Upper lobe of right lung (tissue), 1 donor: ENCODE measurements at places on chromosomes 12 and 14. TPM values are rescaled to one million over a fixed set of nuclear protein-coding genes. Genes with fewer than 3 reads are reported as not detected.

GRCh38 chr14:103205541-103205906, 82.3 kb downstream of the TNFAIP2 start:
- no peak for DNase-seq

- DNase-seq = no peak
Observed at GRCh38 chr12:95740751-95741150, 49.8 kb downstream of the NTN4 start.

DNA sequence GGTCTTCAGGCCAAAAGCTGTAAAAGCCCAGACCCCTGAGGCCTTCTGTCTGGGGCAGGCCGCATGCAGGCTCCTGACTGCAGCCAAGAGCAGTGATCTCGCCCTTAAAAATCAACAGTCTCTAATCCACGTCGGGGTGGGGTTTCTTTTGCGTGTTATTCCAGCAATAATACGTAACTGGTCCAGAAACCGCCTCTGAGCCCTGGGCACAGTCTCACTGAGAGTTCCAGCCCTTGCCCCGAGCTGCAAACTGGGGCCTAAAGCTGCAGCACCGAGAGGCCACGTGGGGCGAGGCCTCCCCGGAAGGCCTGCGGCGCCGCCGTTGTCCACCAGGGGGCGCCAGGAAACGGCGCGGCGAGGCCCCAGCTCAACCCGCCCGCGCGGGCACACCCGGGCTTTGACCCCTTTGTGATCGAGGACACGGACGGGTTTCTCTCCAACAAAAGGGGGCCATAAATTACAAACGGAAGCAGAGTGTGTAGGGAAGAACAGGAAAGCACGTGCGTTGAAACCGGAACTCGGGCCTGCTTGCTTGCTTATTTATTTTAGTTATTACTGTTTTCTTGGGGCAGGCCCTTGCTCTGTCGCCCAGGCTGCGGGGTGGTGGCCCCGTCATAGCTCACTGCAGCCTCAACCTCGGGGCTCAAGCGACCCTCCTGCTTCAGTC, 87.2 kb downstream of the NINJ2 start:
- DNase-seq = peak; percentile 91

- no peak for DNase-seq
Observed at GRCh38 chr12:66692986-66693385, 14.1 kb upstream of the GRIP1 start.

SPRYD4 gene
- 3.2 TPM for total RNA-seq

- no peak for DNase-seq
Observed at GRCh38 chr14:92503756-92504491, 9.7 kb upstream of the RIN3 start.

DBX2 gene
- not detected for total RNA-seq

DNA sequence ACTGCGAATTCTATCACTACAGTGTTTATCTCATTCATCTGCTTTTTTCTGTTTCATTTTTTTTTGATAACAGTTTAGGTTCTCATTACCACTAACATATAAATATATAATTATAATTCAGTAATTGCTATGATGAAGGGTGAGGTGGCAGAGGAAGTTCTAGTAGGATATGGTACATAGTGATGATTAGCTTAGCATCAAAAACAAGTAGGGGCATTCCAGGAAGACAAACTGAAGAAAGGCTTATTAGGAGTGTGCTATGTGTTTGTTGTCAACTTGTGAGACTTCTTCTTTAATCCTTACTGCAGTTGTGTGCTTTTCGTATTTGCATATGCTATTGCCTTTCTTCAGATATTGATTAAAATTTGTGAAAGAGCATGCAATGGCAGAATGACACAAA, 20.6 kb downstream of the FUT8 start:
- no peak for DNase-seq

SAMD15 gene
- total RNA-seq = 0.41 TPM

RD3L gene
- not detected for total RNA-seq

GRCh38 chr14:81256289-81256960, 35.7 kb upstream of the GTF2A1 start:
- DNase-seq = no peak

DNA sequence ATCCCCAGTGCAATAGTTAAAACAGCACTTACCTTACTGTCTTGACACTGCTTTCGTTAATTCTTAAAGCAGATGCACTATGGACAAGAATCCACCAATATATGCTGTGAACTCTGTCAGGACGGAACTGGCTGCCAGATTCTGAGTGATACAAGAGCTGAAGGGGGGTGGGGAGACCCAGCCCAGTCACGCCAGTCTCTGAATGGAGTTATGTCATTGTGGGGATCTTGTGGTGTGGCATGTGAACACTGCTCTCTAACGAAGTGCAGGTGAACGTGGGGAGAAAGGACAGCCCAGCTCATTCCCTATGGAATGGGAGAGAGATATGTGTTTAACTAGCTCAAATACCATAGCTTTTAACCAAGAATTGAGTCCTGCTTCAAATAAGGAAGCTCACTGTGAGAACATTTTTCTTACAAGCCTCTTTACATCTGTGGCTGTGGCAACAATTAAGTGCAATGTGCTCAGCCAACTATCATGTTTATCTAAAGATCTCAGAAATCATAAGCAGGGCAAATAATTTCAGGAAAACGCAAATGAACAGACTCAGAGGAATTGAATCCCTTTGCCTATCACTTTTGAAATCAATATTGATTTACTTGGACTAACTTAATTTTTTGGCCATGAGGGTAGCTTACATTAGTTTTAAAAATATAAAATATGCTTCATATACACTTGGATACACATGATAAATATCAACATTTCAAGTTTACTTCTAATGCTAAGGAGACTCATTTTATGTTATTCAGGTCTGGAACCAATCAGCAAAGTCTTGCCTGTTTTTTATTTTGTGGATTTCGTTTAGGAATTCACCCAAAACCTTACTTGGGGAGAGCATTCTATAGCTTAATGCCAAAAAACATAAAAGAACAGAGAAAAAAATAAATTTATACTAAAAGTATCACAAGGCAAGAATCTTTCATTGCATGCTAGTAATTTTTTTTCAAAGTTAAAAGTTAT, at the start of gene LUM:
Gene LUM, minus strand, starts transcription at position 129 of the 960 bp plus-strand sequence. CDS start 2,515 bp downstream, outside the sequence.
- DNase-seq = no peak

BDKRB2 gene
- total RNA-seq = 1.5 TPM

CNPY2 gene
- 101 TPM for total RNA-seq

SINHCAF gene
- 45.7 TPM for total RNA-seq

DNA sequence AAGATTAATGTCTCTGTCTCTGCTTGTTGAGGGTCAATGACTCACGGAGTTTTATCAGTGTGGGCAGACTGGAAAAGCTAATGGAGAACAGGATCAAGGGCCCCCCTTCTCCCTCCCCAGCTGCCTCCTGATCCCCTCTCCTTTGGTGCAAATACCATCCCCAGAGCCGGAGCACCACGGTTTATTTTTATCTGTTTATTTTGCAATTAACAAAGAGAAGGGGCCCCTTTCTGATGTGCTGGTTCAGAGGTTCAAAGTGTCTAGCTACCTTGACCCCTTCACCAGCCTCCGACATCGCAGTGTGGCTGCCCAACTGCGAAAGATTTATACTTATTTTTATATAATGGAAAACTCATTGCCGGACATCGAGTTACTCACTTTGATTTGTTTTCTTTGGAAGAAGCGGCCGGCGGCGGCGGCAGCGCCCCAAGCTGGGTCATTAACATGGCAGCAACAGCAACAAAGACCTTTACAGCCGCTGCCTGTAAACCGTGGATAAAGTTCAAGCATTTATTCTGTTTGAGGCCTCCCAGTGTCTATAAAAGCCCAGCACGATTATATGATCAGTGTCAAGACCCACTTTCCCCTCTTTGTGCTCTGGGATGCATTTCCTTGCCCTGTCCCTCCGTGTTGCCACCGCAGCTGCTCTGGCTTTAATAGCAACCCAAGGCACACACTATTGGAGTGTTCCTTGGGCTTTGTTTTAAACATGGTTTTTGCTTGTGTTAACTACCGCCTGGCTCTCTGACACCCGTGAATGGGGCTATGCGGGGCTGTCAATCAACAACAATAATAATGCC, 47.4 kb upstream of the PARP11 start:
- no peak for DNase-seq

UBC gene
- 1,107 TPM for total RNA-seq

DNA sequence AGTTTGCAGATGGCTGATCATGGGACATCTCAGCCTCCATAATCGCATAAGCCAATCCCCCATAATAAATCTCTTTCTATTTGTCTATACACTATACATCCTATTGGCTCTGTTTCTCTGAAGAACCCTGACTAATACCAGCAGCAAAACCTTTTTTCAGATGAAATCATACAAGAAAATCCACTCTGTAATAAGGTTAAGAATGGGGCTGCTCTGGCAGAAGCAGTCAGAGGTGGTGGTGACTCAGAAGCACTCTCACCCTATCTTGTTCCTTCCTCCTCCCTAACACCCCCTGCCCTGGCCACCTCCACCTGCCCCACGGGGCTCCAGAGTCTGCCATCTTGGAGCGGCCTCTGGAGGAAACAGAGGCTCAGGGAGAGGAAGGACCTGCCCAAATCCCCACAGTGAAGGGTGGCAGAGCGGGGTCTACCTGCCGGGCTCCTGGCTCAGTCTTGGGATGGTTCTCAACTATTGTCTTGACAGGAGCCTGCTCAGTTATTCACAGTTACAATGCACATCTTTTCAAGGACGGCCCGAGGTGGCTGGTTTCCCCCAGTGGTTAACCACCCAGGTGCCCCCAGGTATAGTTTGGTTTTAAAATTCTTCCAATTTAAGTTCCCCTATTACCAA, 109.3 kb upstream of the EVL start:
- DNase-seq = no peak

DNA sequence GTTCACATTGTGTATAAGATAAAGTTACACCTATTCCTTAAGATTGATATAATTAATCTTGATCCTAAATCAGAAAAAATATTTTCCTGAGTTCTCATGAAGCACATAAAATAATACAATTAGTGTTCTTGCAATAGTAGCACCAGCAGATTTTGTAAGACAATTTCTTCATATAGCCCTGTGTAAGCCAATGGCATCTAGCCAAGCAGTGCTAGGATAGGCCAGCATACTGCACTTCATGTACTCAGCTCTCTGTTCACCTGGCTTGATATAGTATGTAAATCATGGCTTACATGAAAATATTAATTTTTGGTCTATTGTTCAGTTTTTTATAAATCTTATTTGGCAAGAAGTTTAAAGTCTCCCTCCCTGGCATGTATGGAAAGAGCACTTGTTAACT, 1.9 kb downstream of the KLRF2 start:
- no peak for DNase-seq

DNA sequence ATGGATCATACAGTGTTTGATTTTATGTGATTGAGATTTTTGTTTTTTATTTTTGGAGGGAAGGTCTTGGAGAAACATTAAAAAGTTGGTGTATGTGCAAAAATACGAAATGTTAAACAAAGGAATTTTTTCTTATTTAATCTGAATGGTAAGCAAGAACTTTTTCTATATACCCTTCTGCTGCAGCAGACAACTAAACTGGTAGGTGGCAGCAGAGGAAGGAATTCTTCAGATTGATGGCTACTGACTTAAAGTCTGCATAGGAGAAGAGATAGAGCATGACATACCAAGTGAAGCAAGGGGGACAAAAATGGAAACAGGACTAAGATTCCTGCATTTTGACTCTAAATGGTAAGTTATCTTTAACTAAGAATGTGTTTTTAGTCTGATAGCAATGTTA, 42.0 kb upstream of the A2ML1 start:
- no peak for DNase-seq

- no peak for DNase-seq
Observed at GRCh38 chr14:24184104-24184970, 4.3 kb downstream of the IPO4 start.

PSME1 gene
- 171 TPM for total RNA-seq
